Hepatic stellate cell (primary cell): ENCODE measurements at places on chromosomes 5 and 9.

GRCh38 chr5:59174248-59174844 is 591.5 kb downstream of the RAB3C start:
- peak; percentile 6 for DNase-seq

- no peak for DNase-seq
Measured at GRCh38 chr5:28766565-28767158, 1728.3 kb upstream of the CDH9 start.

DNA sequence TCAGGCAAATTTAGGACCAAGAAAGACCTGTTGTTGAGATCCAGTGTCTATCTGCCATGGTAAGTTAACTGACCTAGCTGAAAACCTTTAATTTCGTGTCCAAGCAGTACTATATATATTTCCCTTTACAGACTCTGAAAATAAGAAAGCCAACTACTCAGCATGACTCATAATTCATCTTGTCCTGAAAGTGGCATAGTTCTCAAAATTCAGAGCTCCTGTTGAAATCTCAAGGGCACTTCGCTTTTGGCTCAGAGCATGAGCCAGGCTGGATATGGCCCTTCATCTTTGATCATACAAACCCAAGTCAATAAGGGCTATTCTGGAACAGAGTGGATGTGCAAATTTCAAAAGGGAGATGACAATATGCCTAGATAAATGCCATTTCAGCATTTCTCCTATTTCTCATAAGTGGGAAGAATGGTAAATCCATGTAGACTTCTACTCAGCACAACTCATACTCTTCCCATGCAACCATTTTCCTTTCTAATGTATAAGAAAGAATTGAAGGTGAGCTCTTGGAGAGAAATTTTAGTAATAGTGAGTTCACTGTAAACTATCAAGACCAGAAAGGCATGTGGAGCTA is 567.9 kb upstream of the DAB2 start:
- no peak for DNase-seq

DNA sequence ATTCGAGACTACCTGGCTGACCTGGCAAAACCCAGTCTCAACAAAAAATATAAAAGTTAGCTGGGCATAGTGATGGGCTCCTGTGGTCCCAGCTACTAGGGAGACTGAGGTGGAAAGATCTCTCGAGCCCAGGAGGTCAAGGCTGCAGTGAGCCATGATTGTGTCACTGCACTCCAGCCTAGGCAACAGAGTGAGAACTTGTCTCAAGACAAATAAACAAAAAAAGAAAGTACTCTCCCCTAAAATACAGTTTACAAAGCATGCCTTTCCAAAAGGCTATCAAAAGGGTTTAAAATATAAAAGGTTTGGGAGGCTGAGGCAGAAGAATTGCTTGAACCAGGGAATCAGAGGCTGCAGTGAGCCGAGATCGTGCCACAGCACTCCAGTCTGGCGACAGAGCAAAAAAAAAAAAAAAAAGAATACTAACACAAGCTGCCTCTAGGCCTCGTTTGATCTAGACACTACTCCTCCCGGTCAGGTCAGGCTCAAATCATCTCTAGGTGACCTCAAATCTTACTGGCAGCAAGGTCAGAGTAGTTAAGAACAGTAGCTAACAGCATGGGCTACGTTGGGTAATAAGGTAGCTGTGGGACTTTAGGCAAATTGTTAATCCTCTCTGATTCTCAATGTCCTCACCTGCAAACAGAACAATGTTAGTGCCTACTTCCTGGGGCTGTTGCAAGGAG is 9.3 kb downstream of the NAIF1 start:
- no peak for DNase-seq

DNA sequence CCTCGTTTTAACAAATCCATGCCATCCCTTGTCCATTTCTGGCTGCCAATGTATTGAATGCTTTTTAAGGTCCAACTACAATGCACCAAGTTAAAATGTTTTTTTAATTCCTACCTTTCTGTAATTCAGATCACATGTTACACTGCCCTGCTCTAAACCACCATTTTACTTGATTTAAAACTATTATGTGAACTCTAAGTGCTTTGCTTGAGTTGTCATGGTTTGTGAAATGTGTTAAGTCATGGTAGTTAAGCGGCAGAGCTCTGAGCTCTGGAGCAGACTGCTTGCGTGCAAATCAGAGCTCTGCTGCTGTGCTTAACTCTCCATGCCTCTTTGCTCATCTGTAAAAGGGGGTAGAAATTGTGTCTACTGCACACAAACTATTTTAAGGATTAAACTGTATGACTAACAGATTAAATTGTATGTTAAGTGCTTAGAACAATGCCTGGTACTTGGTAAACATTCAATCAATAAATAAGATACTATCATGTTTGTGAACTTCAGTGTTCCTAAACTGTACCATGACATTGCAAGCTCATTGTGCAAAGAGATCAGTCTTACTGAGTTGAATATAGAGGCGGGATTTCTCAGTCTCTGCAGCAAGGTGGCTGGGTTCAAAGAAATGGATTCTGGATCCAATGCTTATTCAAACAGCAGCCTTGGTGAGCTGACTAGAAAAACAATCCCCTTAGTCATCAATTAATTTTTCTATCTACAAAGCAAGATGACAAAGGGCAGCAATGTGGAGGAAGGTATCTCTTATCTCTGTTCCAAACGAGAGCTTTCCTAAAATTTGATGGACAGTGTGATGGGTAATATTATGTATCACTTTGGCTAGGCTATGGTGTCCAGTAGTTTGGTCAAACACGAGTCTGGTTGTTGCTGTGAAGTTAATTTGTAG is 16.1 kb upstream of the CMBL start:
- no peak for DNase-seq

- DNase-seq: no peak
Measured at GRCh38 chr5:180640861-180641565, 8.4 kb downstream of the FLT4 start.

DNA sequence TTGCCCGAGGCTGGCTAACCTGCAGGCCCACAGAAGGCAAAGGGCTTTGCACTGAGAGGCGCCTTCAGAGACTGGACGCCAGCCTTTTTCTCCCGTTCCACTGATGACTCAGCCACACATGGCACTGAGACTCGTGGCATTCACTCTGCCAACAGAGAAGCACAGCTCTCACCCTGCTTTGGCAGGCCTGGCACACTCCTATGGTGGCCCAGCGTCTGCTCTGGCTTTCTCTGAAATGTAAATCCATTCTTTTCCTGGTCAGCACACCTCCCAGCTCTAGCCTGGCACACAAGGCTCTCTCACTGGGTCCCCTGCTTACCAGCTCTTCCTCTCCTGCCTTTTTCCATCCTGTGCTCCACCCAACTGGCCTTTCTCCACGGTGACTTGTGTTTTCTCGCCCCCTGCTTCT is 5.9 kb upstream of the MELK start:
- no peak for DNase-seq

DNA sequence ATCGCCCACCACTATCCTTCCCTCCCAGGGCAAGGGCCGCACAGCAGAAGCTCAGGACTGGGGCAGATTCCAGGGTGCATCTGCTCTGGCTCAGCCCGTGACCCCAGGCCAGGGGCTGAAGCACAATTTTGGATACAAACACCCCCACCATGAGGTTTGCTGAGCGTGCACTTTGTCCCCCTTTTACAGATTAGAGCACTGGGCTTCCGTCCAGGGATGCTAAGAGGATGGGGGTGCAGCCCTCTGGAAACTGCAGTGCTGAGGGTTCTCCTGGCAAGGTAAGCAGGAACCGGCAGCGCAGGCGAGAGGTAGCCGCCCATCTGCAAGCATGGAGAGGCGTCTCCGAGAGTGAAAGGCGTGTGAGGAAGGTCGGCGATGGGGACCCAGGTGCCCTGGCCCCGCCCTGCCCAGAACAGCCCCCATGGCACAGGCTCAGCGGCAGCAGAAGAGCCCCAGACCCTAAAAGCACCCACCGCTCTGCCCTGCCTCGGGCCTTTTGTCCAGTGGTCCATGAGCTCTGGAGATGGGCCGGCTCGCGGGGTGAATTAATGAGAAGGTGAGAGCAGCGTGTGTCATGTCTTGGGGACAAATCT is 54.5 kb upstream of the OLFM1 start:
- no peak for DNase-seq

- DNase-seq: no peak
Measured at GRCh38 chr9:2083479-2083878, 68.3 kb downstream of the SMARCA2 start.

DNA sequence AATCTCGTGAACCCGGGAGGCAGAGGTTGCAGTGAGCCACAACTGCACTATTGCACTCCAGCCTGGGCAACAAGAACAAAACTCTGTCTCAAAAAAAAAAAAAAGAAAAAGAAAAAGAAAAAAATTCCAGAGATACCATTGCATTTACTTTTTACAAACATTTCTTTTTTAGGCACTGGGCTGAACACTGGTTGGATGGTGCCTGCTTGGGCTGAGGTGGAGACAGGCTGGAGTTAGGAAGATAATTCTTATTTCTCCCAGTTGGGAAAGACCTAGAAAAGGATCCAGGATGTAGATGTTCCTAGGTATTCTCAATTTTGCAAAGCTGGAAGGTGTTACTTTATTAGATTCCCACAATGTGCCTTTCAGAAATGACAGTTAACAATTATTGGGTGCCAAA is 49.9 kb upstream of the JMY start:
- no peak for DNase-seq

- no peak for DNase-seq
Measured at GRCh38 chr5:1414311-1415058, 30.8 kb downstream of the SLC6A3 start.
